ENCODE measurements at places on chromosomes 1 and 21. TPM values are rescaled to one million over a fixed set of nuclear protein-coding genes. Genes with fewer than 3 reads are reported as not detected.

HP1BP3 gene
- 213 TPM for total RNA-seq

- peak overlapping the region; percentile 40 for H3K27ac ChIP-seq
- H3K4me3 ChIP-seq, result no peak overlapping the region
- no peaks in the 10 kb centered on the region for H3K27me3 ChIP-seq
- peaks cover 59% of the 10 kb centered on the region for H3K4me1 ChIP-seq
- DNase-seq, result no peak
Observed at GRCh38 chr1:17597651-17598050, 58.2 kb downstream of the ARHGEF10L start.

- no peak overlapping the region for H3K27ac ChIP-seq
- H3K4me3 ChIP-seq, result no peak overlapping the region
- no peak for DNase-seq
- H3K27me3 ChIP-seq, result no peaks in the 10 kb centered on the region
- H3K4me1 ChIP-seq, result no peaks in the 10 kb centered on the region
Observed at GRCh38 chr1:196997423-196997822, 20.1 kb downstream of the CFHR5 start.

- no peak overlapping the region for H3K4me3 ChIP-seq
- H3K27ac ChIP-seq, result no peak overlapping the region
- H3K27me3 ChIP-seq, result no peaks in the 10 kb centered on the region
- peaks cover 17% of the 10 kb centered on the region for H3K4me1 ChIP-seq
- no peaks in the 10 kb centered on the region for H3K36me3 ChIP-seq
Observed at GRCh38 chr1:184033711-184034167, 3.8 kb downstream of the COLGALT2 start.

All from esophagus muscularis mucosa (tissue), 4 donors.